ENCODE measurements at places on chromosomes 7 and 10. TPM values are rescaled to one million over a fixed set of nuclear protein-coding genes. Genes with fewer than 3 reads are reported as not detected.

DNA sequence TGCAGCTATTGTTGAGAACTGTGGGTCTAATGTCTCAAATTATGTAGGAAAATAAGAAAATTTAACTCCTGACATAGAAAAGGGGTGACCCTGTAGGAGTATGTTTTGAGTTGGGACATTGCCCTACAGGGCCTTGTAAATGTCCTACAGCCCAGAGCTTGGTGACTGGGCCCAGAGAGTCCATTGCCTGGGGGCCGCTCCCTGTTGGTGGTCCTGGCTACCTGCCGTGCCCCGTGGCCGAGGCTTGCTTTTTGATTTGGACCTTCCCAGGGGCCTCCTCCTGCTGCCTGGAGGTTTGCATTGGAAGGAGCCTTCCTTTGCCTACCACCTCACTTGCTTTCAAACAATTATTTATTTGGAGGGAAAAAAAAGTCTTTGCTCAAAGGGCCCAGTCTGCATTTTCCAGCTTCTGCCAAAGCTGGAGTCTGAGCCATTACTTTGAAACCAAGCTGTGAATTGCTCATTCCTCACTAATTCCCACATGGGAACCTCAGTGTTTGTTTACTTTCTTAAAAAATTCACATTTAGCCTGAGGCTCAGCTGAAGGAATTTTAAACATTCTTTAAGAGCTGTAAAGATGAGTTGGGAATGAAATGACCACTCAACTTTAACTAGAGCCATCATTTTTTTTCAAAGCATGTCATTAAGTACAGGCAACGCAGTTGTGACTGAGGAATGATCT lies 355.0 kb downstream of the GLRX3 start:
- no peak for DNase-seq

DNA sequence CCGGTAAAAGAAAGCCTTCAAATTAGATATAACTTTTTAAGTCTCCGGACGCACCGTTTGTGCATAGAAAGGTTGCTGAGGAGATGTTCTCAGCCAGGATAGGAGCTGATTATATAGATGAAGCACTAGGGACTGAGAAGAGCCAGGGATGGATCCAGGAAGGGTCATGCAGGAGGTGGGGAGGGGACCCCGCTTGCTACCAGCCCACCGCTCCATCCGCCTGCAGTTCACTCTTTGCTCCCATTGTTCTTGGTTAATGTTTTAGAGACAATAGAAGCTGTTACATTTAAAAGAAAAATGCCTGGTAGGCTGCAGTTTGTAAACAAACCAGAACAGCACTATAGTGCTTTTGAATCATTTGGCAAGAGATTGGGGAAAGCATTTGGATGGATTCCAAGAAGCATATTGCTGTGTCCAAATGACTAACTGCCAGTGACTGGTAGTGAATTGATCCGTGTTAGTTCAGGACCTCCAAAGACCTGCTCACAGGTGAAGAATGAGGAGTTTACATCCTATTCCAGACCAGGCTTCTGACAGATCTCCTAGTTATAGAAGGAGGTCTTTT lies 175.9 kb upstream of the TAC1 start:
- DNase-seq, result peak; percentile 51

Gene MRLN
- total RNA-seq, result not detected

- peak; percentile 58 for DNase-seq
Observed at GRCh38 chr10:61397175-61397986, 55.8 kb downstream of the TMEM26 start.

- DNase-seq, result no peak
Observed at GRCh38 chr7:158017111-158018097, 570.2 kb downstream of the PTPRN2 start.

DNA sequence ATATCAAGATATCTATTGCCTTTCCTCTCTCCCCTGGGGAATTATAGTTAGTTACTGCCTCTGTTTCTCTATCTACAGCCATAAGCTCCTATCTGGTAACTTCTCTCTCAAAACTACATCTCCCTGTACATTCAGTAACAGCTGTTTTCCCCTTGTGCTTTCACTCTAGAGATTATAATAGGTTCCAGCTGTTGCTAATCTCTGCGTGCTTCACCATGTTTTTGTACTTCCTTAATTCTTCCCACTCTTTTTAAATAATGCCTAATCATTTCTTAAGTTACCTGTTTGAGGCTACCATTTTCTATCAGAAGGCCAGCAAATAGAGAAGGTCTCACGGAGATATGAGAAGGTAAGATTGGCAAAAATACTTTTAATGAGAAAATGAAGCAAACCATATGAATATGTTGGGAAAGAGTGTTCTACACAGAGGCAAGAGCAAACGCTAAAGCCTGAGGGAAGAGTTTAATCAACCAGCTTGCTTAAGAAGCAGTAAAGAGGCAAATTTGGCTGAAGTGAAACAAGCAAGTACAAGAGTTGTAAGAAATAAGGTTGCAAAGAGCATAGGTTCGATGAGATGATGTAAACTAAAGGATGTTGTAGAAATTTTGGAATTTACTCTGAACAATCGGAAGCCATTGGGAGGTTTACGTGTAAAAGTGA lies 101.9 kb upstream of the HGF start:
- no peak for DNase-seq

GRCh38 chr10:75511011-75511410 lies 79.6 kb downstream of the LRMDA start:
- no peak for DNase-seq

- DNase-seq, result no peak
Observed at GRCh38 chr7:39557222-39557621, 9.0 kb upstream of the YAE1 start.

- DNase-seq, result peak; percentile 97
Observed at GRCh38 chr10:71766717-71767419, 6.5 kb downstream of the VSIR start.

GRCh38 chr7:44221231-44221791 lies 20.5 kb downstream of the YKT6 start:
- no peak for DNase-seq

DNA sequence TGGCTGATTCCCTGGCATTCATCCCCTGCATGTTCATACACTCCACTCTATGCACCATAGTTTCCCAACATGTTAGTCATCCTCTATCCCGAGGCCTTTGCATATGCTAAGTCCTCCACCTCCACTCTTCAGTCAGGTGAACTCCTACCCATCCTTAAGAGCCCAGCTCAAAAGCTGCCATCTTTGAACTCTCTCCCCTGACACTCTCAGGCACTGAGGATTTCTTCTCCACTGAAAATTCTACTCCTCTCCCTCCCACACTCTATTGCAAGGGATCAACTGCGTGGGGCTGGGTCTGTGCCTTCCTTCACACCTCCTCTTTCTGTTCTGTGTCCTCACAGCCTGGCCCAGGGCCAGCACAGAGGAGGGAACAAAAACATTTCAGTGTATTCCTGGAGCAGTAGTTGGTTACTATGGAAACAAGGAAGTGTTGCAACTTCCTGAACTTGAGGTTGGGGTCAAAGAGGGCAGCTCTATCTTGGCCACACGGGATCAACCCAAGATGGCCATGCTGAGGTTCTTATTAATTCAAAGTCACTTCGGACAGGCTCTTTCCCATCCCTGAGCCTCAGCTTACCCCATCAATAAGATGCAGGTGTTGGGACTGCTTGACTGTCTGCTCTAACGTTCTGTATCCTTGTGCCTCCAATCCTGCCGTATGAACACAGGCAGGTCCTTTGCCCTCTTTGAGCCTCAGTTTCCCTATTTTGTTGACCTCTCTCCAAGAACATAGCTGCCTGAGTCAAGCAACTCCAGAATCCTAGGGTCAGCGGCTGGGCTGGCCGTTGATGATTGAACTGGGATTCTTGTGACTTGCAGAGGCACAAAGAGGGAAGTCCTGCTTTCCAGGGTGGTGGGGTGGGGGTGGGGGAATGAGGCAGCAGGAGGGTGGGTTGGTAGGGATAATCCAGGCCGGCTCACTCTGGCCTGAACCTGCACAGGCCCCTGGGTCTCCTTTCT lies 15.5 kb downstream of the ZMIZ1 start:
- DNase-seq, result peak; percentile 97

- no peak for DNase-seq
Observed at GRCh38 chr10:11626071-11626470, 14.6 kb upstream of the USP6NL start.

- DNase-seq, result no peak
Observed at GRCh38 chr7:76381814-76382213, 23.0 kb upstream of the YWHAG start.

GRCh38 chr10:13555884-13556510 lies 27.2 kb upstream of the BEND7 start:
- peak; percentile 32 for DNase-seq

Gene GBX1
- total RNA-seq, result not detected

- no peak for DNase-seq
Observed at GRCh38 chr10:75234683-75235374, 928 bp downstream of the COMTD1 start.

DNA sequence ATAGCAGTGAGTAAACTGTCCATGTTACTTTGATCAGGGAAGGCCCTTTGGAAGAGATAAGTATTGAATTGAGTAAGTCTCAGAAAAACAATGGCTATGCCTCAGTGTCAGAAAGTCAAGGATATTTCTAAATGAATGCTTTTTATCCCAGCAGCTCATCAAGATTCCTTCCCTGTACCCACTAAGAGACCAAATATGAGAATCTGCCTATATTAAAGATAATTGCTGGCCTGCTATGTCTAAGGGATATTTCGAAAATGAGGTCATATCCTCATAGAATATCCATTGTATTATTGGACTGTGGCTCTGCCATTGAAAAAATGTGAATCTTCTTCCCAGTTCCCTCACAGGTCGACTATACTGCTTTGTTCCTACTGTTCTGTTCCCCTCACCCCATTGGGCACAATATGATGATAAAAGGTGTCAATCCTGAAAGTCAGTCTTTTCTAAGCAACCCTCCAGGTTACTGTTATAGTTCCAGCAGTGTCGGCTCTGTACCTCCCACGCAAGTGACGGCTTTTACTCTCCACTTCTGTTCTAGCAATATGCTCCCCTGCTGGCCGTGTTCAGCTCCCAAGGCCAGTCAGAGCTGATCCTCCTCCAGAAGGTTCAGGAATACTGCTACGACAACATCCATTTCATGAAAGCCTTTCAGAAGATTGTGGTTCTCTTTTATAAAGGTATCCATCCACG lies 51.7 kb downstream of the BZW2 start:
- DNase-seq, result no peak

- DNase-seq, result no peak
Observed at GRCh38 chr7:157468221-157469111, 131.7 kb downstream of the DNAJB6 start.

- no peak for DNase-seq
Observed at GRCh38 chr7:24595671-24596418, 22.6 kb downstream of the PALS2 start.

GRCh38 chr7:90485734-90486316 lies 16.4 kb downstream of the PTTG1IP2 start:
- no peak for DNase-seq

DNA sequence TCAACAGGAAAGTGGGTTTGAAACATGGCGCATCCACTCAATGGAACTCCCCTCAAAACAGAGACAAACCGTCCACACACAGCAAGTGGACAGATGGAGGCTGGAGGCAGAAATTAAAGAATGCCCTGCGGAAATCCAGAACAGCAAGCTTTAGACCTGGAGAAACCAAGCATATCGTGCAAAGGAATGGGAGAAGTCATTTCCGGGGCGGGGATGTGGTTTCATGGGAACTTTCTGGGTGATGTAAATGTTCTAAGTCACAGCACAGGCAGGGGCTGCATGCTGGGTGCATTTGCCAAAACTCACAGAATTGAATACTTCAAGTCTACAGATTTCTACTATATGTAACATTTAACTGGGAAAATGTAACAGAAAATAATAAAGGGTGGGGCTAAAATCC lies 213.0 kb downstream of the PTPRN2 start:
- no peak for DNase-seq

DNA sequence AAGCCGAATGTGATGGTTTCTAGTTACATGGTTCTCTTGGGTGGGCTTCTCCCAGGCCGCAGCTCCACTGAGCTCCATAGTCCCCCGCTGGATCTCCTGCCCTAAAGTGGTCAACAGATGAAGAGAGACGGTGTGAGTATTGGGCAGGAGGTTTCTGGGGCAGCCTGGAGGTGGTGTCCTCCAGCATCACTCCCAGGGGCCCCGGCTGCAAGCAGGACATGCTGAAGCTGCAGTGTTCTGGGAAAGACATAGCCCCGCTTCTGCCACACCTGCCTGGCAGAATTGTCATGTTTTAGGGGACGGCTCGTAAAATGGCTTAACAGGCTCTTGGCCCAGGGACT lies 40.4 kb downstream of the CALML3 start:
- DNase-seq, result no peak
